MM.1S (cell line): ENCODE measurements at places on chromosomes 2 and 18.
A peak's percentile ranks its signal among the peaks of the same experiment; 100 is the strongest.

DNA sequence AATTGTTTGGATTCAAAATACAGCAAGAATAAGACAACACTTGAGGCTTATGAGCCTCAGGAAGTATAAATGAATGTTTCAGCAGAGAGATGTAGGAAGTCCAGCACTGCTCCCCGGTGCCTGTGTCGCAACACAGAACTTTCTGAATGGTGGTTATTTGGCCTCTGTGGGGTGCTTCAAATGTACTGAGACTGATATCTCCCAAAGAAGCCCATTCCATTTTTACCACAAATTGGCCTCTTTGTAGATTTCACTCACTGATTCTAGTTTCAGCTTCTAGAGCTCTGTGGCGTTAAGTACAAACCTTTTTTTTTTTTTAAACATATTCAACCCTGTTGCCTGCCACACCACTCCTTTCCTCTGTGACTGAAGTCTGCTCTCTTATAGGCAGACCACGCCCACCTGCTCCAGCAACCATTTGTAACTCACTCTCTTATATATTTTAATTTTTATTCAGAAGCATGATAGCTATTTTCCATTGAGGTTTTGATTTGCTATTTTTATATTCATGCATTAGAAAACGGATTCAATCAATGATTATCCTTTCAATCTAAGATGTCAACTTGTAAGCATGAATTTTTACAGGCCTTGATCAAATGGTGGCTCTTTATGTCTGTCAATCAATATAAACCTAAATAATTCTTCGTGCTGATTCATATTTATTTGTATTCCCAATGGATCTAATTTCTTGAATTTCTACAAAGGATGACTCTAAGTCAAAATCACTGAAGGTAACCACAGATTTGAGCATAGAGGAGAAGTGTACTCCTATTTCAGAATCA, 277.1 kb upstream of the CCDC68 start:
- DNase-seq = peak; percentile 82

- DNase-seq = peak; percentile 73
These were observed 108.0 kb downstream of the CDH19 start for GRCh38 chr18:66495844-66496243.

- no peak for DNase-seq
These were observed 759.6 kb upstream of the NRXN1 start for GRCh38 chr2:51791496-51791895.

DNA sequence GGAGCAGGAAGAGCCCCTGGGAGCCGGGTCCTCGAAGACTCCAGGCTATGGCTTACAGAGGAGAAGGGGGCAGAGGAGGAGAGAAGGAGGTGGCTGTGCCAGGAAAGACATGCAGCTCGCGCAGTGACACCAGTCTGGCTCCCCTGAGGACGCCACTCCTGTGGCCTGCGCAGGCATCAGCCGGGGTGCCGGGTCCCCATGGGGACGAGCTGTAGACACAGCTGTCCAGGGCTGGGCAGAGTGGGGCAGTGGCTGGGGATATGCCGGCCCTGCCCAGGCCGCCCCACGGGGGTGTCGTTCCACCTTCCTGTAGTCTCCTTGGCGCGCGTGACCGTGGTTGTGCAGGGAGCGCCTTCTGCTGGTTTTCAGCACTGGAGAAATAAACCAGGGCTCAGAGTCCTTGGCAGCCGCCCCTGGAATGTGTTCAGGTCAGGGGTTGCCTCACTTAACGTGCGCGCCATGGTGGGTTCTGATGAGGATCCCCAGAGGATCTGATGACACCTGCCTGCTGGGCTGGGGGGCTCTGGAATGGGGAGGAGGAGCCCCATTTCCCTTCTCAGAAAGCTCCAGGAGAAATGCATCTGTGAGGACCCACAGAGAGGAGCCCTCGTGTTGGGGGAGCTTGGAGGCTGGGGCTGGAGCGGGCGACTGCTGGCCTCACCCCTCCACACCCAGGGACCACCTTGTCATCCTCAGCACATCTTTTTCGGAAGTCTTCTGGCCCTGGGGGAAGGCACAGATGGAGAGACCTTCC, 26.7 kb downstream of the RAMP1 start:
- no peak for DNase-seq

- no peak for DNase-seq
These were observed 25.3 kb downstream of the GNAL start for GRCh38 chr18:11714244-11714918.

DNA sequence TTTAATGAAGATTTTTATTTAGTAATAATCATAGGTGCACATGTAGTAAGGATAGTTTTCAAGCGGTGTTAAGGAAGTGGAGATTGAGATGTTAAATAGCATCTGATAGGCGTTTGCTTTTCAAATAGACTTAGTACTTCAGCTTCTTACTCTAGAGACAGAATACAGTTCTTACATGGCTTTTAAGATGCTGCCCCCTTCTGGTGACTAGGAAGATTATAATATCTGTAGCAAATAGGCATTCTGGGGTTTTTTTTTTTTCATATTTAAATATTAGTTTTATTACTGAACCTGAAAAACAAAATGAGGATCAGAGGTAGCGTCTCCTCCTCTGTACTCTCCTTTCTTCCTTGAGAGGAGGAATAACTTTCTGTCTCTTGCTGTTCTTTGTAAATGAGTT, 100.2 kb downstream of the AGAP1 start:
- DNase-seq = peak; percentile 86

GRCh38 chr18:70195014-70195614, 10.4 kb downstream of the RTTN start:
- DNase-seq = peak; percentile 83

DNA sequence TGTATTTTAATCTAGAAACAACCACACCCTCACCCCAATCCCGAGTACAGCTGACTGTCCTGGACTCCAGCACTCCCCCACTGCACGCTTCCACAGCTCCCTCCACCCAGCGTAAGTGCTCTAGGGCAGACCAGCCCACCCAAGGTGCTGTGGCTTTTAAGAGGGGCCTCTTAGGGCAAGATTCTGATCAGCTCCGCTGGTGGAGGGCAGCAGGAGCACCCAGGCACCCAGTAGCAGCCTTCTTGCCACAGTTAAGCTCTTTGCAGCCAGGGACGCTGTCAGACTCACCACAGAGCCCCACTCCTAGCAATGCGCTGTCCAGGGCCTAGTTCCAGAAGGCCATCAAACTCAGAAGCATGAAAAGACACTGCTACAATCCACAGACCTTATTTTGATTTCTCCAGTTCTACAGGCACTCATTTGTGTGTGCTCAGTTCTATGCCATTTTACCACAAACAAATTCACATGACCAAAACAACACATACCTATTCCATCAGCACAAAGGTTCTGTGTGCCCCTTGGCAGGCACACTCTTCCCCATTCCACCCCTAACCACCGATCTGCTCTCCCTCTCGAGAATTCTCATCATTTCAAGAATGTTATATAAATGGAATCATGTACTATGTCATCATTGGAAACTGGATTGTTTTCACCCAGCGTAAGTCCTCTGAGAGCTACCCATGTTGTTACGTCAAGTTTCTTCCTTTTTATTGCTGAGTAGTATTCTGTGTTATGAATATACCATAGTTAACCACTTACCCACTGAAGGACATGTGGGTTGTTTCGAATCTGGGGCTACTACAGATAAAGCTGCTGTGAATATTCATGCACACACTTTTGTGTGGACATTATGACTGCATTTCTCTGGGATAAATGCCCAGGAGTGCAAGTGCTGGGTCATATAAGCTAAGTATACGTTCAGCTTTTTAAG, 40.4 kb downstream of the PTPN2 start:
- DNase-seq = no peak

DNA sequence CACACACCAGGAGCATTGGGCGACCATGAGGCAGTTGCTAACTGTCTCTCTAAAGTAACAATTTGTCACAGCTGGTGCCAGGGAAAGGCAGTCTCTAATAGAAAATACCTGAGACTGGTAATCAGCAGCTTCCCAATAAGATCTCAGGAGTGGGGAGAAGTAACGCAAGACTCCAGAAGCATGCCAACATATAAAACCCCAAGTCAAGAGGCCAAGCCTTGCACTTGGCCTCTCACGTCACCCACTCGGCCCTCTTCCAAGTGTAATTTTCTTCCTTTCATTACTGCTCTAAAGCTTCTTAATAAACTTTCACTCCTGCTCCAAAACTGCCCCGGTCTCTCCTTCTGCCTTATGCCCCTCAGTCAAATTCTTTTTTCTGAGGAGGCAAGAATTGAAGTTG, 455.6 kb upstream of the ACVR2A start:
- DNase-seq = no peak

- DNase-seq = no peak
These were observed 223.9 kb downstream of the CDCA7 start for GRCh38 chr2:173578404-173579107.

DNA sequence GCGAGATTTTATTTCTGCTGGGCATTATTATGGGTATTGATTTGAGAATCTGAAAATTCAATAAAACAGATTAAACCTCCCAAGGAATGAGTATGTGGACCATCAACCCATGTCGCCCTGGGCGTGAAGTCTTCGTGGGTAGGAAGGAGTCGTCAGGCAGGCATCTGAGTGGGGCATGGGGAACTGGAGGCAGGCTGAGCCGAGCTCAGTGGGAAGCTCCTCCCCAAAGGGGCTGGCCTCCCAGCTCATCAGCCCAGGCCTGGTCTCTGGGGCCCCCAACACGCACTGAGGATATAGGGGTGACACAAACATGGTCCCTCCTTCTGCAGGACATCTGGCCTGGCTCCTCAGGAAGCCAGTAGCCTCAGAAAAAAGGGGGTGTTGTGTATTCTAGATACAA, 265.2 kb downstream of the TFCP2L1 start:
- no peak for DNase-seq

DNA sequence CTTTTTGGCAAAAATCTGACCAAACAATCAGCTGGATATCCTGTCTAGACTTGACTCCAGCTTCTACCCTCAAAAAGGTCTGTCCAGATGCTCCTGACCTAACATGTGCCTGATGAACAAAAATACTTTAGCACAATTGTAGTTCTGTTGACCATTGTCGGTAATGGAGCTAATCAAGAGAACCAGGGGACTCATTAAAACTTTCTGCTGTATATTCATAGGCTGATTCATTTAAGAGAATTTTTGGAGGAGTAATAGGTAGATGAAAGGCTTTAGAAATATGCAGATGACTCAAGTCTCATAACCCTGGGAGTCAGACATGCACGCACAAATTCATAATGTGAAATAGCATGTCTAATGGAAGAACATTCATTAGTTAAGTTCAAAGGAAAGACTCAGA, 514.2 kb downstream of the TXNL1 start:
- no peak for DNase-seq

GRCh38 chr2:192534072-192534471, 339.3 kb upstream of the TMEFF2 start:
- DNase-seq = no peak

- no peak for DNase-seq
These were observed 190.4 kb downstream of the PMAIP1 start for GRCh38 chr18:60090170-60090569.

DNA sequence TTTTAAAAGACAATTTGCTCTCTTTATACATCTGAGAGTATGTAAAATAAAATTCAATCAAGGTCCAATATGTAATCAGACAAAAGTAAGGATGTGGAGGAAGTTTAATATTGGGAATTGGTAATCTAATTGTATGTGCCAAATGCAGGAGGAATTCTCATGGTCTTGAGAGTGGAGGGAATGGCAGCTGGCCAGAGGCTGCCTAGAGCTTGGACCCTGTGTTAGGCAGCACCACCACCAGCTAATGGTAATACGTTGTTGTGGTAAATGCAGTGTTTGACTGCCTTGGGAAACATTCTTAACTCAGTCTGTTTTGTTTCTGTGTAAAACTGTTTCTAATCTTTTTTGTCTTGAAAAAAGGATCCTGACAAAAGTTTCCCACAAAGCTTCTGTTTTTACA, 30.0 kb downstream of the GALNT1 start:
- no peak for DNase-seq

DNA sequence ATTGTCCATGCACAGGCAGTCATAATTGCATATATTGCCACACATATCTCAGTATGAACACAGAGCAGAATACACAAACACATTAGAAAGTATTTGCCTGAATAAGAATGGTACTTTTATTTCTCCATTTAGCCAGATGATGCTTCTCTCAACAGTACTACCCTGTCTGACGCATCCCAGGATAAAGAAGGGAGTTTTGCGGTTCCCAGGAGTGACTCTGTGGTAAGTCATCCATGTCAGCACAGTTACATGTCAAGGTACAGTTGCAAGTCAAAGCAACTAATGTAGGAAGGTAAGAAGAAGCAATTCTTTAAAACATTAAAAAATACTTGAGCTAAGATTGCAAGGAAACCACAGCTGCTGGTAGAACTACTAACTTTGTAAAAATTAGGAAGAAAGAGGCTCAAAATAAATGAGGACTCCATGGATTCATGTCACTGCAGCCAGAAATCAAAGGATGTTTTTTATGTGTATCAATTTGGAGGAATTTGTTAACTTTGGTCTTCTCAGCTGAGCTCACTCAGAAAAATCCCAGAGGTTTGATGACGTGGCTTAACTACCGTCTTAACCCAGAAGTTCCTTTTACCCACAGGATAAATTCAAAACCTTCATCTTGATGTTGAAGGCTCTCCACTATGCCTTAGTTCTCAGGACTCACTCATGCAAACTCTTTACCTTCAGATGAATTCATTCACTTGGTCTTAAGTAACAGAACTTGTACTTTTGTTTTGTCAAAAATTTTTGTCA, 130.3 kb downstream of the ARHGAP28 start:
- no peak for DNase-seq

DNA sequence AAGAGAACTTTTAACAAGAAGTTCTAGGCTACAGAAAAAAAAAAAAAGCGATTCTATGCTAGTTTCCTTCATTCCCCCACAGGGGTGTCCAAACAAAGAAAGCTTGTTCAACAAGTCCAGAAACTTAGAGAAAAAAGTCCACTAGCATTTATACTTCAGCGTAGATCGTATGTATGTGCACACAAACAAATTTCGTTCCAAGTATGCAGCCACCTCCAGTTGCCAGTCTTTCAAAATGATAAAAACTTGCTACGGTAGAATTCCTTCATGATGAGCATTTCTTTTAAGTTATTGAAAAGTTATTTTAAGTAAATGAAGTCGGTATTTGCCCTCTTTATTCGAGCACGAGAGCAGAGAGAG, 3.7 kb upstream of the OTX1 start:
- no peak for DNase-seq
